ENCODE measurements at places on chromosomes 11 and 22.

GRCh38 chr11:19447150-19447566 lies 206.4 kb upstream of the E2F8 start:
- peak; percentile 70 for DNase-seq

DNA sequence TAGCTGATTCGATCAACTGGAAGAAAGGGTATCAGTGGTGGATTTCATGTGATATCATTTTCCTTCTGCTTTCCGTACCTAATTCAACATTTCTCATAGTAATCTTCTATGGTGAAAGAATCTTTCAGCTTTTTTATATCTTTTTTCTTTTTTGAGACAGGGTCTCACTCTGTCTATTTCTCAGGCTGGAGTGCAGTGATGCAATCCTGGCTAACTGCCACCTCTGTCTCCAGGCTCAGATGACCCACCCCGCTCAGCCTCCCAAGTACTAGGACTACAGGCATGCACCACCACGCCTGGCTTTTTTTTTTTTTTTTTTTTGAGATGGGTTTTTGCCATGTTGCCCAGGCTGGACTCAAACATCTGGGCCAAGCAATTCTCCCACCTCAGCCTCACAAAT lies 18.6 kb upstream of the CHORDC1 start:
- no peak for DNase-seq

DNA sequence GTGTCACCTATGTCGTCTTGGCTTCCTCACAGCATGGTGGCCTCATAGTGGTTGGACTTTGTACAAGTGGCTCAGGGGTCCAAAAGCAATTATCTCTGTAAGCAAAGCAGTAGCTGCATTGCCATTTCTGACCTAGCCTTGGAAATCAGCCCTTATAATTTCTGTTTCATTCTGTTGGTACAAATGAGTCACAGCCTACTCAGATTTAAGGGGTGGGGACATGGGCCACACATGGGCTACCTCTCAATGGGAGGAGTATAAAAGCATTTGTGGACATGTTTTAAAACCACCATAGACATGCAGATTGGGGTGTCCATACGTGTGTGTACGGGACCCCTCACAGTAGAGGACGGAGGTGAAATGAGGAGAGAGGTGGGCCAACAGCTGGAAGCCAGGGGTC lies 41.6 kb downstream of the CHRDL2 start:
- DNase-seq = no peak

DNA sequence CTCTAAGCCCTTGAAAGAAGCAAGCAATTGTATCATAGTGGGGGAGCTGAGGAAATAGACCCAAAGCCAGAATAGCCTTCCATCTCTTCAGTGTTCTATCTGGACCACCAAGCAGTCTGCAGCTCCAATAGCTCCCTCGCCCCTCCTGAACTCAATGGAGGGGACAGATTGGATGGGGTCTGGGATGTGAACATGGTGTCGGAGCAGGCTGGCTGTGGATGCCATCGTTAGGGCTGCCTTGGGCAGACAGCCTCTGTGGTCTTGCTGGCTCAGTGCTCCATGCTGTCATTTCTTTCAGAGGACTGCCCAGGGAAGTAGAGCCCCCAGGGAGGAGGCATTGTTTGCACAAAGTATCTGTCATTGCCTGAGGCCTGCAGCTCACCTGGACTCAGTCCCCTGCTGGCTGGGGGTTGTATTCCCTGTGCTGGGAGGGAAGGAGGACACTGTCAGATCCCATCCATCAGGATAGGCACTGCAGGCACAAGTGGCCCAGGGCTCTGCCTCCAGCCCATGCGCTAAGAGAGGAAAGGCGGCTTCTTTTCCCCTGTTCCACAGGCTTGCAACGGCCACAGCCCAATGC lies 537.7 kb downstream of the BUD13 start:
- DNase-seq = no peak

GRCh38 chr11:96969251-96969650 lies 579.4 kb downstream of the JRKL start:
- peak; percentile 23 for DNase-seq

GRCh38 chr11:118609380-118610224 lies 2.2 kb downstream of the PHLDB1 start:
- DNase-seq = no peak

- peak; percentile 25 for DNase-seq
Observed at GRCh38 chr11:113519989-113520613, 44.9 kb upstream of the DRD2 start.

DNA sequence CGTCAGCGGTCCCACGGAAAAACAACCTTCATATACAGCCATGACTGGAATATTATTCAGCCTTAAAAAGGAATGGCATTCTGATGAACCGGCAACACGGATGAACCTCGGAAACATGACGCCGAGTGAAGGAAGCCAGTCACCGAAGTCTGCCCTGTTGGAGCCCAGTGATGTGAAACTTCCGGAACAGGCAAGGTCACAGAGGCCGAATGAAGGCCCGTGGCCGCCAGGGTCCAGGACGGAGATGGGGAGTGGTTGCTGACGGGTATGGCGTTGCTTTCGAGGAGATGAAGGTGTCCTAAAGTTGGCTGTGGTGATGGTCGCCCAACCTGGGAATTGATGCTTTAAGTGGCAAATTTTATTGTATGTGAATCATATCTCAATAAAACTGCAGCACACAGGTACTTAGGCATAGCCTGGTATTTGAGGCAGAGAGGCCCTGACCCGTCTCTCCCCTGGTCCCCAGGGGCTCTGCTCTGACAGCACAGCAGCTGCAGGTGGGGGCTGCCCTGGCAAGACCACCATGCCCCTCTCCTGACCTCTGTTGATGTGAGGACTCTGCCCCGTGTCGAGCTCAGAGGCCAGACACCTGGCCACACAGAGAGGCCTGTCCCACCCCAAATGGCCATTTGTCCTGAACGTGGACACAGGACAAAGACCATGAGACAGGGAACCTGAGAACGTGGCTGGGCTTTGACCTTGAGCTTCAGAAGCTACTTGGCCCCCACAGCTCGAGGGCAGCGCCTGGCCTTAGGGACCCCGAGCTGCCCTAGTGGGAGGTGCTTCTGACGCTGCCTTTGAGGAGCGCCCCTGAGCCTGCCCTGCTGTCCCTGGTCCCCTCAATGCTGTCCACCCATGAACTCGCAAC lies 1090.8 kb downstream of the BRD1 start:
- DNase-seq = no peak

DNA sequence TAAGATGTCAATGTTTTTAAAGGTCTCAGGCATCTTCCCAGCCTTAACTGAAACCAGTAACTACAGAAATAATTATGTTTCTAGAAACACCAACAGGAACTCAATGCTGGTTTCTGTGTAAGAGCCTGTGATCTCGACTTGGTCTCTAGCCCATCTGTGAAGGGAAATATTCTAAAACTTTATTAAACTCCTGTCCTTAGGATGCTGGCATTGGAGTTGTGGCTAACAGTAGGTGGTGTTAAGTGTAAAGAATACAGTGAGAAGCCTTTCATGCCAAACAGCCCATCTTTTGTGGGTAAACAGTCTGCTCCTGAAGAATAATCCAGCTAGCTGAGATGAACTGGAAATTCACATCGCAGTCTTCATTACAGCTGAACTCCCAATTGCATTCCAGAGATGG lies 133.2 kb downstream of the ADAMTS15 start:
- DNase-seq = peak; percentile 28

- DNase-seq = peak; percentile 49
Observed at GRCh38 chr22:23539135-23539838, 40.8 kb downstream of the IGLL1 start.

DNA sequence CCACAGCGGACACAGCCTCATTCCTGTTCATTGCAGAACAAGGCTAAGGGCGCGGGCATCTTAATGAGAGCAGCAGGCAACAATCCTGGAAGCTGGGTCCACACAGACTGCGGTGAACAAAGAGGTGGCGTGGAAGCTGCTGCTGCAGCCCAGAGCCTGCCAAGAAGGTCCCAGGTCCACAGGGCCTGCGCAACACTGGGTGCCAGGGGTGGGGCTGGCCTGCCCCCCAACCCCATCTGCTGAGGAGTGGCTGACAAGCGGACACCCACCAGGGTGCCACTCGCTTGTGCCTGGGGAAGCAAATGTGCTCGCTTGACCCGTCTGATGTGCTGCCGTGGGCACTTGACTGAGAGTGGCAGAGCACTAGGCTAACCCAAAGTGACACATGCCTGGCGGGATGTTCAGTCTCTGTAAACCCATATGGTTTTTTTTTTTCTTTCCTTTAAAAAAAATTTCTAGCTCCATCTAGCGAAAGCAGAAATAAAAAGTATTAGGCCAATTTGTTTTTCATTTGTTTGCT lies 83.2 kb upstream of the PITPNB start:
- no peak for DNase-seq

GRCh38 chr22:24157822-24158135 lies 23.5 kb upstream of the SUSD2 start:
- no peak for DNase-seq

DNA sequence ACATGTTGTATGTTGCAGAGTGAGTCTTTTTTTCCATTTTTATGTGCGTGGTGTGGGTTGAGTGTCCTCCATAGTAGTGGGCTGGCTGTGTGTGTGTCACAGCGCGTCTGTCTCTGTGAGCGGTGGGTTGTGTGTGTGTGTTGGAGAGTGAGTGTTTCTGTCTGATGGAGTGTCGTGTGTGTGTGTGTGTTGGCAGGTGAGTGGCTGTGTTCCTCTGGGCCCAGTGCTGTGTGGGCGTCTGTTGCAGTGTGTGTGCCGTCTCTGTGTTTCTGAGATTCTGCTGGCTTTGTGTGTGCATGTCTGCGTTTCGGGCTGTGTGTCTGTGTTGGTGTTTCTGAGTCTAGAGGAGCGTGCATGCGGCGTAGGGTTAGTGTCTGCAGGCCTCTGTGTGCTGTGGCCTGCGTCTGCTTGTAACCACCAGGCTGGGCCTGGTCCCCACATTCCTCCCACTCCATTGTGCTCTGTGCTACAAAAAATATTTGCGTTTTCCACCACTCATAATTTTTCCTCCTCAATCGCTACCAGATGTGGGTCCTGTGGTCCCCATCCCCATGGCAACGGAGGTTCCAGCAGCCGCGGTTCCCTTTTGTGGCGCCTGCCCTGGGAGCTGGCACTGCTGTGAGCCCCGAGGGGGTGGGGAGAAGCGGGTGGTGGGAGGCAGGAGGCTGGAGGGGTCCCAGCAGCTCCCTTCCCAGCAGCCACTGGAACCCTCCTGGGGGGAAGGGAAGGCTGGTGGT lies 15.2 kb downstream of the SCARF2 start:
- DNase-seq = no peak

- no peak for DNase-seq
Observed at GRCh38 chr11:78451371-78452150, 33.9 kb upstream of the GAB2 start.
